ENCODE measurements at places on chromosomes 2 and 18.

DNA sequence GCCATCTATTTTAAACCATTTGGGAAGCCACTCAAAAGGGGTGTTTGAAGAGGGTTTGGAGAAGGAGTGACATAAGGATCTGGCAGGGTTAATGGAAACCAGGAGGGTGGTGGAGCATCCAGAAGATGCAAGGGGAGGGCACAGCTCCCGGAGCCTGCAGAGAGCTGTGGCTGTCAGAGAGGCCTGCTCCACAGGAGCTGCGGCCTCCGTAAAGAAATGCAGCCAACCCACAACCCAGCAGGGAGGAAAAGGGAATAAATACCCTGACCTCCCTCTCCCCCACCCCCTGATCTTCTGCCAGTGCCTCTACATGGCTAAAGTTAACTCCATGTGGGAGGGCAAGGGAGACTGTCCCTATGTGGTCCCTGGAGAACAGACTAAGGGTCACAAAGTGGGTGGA lies 567.1 kb upstream of the POU3F3 start:
- DNase-seq: no peak

DNA sequence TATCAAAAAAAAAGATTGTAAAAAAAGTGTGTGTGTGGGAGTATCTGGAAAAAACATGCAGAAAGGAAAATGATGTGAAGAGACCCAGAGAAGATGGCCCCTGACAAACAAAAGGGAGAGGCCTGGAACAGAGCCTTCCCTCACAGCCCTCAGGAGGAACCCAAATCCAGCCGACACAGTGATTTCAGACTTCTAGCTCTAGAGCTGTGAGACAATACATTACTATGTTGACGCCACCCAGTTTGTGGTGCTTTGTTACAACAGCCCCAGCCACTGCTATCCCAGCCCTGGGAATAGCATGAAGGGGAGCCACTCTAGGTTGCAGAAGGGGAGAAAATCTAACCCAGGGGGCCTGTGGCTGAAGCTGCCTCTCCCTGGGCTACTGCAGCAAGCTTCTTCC lies 59.0 kb upstream of the ZBTB7C start:
- no peak for DNase-seq

DNA sequence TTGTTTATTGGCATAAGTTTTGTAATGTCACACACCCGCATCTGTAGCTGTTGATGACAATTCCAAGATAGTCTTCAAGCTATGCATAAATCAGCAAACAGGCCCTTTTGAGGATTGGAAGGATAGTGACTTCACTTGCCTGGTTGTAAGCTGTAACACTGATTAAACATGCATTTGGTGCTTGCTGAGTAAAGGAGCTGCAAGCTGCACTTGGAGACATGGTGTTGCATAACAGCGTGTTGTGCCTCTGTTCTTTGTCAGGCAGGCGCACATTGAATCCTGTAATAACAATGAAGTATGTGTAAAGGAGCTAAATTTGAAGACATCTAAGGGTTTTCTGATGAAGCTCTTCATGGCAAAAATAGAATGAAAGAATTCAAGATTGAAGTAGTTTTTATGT lies 68.7 kb upstream of the TTC27 start:
- DNase-seq: no peak

DNA sequence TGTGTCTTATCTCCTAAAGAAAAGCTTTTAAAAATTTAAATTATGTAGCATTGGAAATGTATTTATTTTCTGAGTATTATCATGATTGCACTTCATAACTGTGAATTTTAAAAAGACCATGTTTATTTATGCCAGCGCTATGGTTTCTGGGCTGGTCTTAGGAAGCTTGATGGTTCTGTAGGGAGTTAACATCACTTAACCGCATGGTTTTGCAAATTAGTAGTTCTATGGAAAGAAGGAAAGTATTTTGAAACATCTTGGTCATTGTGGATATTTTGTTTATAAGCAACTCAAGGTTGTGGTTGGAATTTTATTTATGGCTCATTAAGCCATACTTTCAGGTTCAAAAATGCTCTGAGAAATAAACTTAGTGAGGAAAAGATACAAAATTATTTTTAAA lies 549.4 kb downstream of the STK39 start:
- DNase-seq: no peak

- DNase-seq: no peak
Observed at GRCh38 chr2:1929001-1929400, 184.7 kb upstream of the PXDN start.

DNA sequence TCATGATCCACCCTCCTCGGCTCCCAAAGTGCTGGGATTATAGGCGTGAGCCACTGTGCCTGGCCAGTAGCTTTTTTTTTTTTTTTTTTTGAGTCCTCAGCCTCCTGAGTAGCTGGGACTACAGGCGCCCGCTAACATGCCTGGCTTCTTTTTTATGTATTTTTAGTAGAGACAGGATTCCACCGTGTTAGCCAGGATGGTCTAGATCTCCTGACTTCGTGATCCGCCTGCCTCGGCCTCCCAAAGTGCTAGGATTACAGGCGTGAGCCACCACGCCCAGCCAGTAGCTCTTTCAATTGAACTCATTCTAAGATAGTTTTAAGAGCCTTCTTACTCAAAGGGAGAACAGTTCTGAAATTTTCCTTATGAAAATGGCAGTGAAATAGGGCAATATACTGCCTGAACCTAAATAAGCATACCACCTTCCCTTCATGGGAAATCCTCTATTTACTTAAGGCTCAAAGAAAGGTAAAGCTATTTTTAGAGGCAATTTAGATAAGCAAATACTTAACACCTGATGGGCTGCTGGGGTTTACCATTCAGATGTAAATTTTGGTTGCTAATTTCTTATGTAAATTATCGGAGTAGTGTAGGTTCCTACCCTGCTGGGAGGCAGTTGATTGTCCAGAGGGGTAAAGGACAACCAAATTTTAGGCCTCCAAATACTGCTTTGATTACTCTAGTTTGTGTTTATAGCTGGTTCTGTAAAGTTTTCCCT lies 144.7 kb downstream of the GREB1L start:
- no peak for DNase-seq

DNA sequence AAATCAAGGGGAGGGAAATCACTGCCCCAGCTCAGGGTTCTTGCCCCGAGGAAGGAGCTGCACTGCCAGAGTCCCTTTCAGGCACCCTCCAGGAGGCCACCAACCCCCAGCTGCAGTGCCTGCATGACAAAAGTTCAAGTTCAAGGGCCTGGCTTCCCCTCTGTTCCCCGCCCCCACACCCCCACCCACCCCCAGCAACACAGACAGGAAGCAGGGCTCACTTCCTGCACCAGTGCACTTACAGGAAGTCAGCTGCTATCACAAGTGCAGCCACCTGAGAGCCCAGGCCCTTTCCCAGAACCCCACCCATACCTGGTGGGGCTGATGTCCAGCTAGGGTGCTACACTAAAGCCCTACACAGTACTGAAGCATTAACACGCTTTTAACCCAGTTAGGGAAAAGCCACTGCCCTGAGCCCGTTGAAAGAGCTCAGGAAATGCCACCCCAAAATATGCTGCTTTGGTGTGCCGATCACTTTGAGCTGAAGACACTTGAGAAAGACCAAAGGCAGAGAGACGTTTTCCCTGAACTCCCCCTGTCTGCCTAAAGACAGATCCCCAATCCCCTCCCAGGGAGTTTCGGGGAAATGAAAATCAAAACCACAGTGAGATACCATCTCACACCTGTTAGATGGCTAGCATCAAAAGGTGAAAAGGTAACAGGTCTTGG lies 109.9 kb upstream of the CAB39 start:
- peak; percentile 23 for DNase-seq

DNA sequence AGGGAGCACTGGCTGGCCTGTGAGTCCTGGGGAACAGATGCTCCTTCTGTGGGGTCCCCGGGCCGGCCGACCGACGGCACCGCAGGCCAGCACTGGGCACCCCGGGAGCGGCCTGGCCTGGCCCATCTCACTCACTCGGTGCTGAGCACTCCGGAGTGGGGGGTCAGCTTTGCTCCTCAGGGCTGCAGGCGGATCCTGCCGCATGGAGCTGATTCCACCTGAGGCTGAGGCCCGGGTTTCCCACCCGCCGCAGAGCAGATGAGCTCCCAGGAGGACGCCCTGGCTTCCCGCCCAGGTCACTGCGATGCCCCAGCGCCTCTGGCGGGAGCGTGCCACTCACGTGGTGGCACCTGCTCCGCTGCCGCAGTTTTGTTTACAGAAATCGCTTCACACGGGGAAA lies 418.6 kb downstream of the GALR1 start:
- DNase-seq: no peak

DNA sequence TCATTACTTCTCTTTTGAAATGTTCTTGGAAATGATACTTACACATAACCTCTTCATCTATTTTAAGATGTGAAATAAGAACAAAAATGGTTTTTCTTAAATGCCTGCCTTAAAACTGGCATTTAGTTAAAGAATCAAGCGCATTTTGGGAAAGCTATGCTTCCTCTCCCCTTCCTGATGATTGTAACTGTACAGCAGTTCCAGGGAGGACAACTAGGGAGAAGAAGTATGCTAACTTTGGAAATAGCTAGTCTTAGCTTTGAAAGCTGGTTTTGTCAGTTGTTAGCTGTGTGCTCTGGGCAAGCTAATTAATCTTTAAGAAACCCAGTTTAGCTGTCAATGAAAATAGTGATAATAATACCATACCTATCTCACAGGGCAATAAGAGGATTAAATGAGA lies 8.4 kb upstream of the ADCYAP1 start:
- DNase-seq: no peak

DNA sequence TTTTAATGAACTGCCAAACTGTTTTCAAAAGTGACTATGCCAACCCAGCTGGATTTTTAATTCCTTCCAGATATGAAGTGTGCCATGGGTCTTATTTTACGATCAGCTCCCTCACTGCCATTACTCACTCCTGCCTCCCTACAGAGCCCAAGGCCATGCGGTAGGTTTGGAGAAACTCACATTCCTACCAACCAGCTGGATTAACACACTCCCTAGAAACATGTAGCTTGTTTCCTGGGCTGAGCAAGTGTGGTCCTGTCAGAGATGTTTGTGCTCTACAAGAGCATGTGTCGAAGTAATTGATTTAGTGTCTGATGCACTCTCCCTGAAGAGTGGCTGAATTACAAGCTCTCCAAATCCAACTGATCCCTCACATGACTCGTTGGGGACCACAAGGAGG lies 82.5 kb downstream of the SPP2 start:
- DNase-seq: no peak

DNA sequence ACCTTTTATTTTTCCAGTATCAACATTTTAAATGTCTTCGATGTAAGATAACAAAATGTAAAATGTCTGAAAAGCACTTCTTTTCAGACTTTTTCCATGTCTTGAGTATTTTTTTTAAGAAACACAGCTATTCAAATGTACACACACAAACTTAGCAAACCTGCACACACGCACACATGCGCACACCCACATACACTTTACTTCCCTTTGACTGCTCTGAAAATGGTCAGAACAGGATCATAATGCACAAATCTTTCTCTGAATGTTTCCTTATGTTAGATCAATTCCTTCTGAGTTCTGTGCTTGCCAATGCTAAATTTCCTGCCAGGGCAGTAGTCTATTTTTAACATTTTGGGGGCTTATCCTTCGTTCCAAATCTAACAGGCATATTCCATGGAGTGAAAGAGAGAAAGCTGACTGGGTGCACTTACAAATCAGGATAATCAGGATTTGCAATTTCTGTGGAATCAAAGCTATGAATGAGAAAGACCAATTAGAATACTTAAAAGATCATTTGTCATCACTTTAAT lies 136.3 kb downstream of the ZEB2 start:
- DNase-seq: no peak

- no peak for DNase-seq
Observed at GRCh38 chr2:226600802-226601201, 198.8 kb downstream of the IRS1 start.

DNA sequence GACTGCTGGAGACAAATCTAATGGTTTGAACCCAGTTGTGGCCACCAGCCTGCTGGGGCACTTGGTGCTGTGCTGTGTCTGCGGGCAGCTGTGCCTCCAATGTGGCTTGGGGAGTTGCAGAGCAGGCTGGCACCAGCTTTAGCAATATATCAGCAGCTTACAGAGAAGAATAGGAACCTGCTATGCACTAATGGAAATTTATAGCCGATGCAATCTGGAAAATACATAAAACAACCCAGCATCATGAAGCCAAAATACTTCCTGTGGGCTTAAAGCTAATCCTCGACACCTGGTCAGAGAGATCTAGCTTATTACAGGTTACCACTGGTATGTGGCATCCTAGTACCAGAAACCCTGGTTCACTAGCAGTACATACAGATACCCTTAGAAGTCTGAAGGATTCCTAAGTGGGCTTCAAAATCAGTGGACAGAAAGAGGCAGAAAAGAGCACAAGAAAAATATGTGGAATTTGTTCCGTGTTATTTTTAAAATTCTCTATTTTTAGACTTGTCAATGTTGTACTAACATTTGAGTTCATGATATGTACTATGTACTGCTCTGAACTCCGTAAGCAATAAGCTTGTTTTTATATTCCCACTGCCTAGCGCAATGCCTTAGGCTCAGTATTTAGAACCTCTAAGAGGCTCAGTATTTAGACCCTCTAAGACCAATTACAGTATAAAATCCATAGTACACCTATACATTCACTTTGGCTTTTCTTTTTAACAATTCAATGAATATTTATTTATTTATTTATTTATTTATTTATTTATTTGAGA lies 194.7 kb downstream of the UXS1 start:
- no peak for DNase-seq

GRCh38 chr2:207149249-207150213 lies 16.2 kb downstream of the KLF7 start:
- no peak for DNase-seq

DNA sequence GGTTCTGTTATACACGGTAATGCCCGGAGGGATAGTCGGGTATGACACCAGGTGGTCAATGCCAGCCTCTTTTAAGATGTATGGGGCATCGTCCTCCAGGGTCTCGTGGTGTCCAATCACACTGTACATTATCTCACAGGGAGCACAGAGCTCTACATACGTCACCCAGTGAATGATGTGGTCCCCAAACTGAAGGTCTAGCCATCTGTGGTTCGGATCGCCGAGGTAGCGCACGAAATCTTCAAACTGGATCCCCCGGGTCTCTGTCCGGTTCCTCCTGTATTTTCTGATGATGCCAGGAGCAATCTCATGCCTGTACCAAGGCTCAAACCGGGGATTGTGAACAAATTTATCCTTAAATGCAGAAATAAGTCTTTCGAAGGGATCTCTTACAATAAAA lies 24.1 kb downstream of the CHST10 start:
- DNase-seq: no peak

GRCh38 chr18:25425024-25425423 lies 73.1 kb upstream of the ZNF521 start:
- no peak for DNase-seq

All from stimulated activated CD8-positive, alpha-beta memory T cell treated with anti-CD3 and anti-CD28 coated beads, Interleukin-7, amount 100 ng/mL, for 1 hour (primary cell).